ENCODE measurements at places on chromosomes 6 and 20. TPM values are rescaled to one million over a fixed set of nuclear protein-coding genes. Genes with fewer than 3 reads are reported as not detected.

TSBP1 gene
- total RNA-seq = not detected

COL9A3 gene
- total RNA-seq = 0.10 TPM

TOX2 gene
- total RNA-seq = 1.1 TPM

GMPR gene
- total RNA-seq = 0.38 TPM

TNXB gene
- total RNA-seq = 1.1 TPM

BPIFB1 gene
- not detected for total RNA-seq

TRERF1 gene
- total RNA-seq = 9.0 TPM

DEFB124 gene
- total RNA-seq = not detected

GSTA3 gene
- not detected for total RNA-seq

CCN5 gene
- total RNA-seq = not detected

SSTR4 gene
- total RNA-seq = not detected

ELOVL4 gene
- 1.3 TPM for total RNA-seq

GNAS-AS1 gene
- total RNA-seq = 0.96 TPM

LST1 gene
- 7.9 TPM for total RNA-seq

DNA sequence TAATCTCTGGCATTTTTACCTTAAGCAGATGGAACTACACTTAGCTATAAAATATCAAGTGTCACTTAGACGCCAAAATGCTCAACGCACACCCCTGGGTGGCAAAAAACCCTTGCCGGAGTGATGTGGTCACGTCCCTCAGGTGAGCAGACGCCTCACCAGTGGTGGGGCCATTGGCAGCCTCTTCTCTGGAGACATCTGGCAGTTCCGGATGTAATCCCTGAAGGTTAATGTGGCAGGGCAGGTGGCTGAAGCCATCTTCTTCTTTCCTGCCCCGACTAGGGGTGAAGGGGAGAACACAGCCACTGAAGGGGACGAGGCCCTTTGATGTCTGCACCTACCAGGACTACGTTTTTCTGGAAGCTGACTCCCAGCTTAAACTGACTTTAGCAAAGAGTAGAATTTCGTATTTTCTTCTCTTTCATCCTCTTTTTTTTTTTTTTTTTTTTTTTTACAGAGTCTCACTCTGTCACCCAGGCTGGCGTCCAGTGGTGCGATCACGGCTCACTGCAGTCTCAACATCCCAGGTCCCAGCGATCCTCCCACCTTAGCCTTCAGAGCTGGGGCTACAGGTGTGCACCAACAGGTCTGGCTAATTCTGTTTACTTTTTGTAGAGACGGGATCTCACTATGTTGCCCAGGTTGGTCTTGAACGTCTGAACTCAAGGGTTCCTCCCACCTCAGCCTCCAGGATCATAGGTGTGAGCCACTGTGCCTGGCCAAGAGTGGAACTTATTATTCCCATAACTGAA is 152.1 kb downstream of the TTLL2 start:
- no peak for DNase-seq

DNA sequence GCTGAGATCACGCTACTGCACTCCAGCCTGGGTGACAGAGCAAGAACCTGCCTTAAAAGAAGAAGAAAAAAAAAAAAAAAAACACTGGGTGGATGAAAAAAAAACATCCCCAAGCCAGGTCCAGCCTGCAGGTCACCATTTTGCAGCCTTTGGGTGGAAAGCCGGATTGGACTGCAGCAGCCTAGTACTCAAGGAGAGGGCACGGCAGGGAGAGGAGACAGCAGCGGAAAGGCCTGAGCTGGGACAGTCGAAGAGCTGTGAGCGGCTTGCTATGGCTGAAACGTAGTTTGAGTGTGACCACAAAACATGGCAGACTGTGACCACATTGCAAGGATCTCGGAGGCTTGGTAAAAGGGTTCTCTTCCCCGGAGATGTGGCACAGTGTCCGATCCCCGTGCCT is 173.0 kb downstream of the NFATC2 start:
- no peak for DNase-seq

DNA sequence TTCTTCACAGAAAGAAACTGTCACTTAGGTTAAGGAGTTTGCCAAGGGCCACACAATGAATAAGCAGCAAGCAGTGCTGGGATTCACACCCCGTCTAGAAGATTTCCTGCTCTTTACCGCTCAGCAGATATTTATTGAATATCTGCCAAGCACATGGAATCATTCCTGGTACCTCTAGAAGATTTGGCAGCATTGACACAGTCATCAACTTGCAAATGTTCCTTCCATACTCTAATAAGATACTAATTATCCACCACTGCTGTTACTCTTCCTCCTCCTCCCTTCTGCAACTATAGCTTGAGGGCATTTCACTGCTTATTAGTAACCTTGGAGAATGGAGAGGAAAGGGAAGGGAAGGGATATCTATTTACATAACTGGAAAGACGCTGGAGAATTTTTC is 13.0 kb downstream of the MOXD1 start:
- DNase-seq = no peak

GRCh38 chr6:80233262-80233661 is 126.8 kb downstream of the BCKDHB start:
- DNase-seq = no peak

DNA sequence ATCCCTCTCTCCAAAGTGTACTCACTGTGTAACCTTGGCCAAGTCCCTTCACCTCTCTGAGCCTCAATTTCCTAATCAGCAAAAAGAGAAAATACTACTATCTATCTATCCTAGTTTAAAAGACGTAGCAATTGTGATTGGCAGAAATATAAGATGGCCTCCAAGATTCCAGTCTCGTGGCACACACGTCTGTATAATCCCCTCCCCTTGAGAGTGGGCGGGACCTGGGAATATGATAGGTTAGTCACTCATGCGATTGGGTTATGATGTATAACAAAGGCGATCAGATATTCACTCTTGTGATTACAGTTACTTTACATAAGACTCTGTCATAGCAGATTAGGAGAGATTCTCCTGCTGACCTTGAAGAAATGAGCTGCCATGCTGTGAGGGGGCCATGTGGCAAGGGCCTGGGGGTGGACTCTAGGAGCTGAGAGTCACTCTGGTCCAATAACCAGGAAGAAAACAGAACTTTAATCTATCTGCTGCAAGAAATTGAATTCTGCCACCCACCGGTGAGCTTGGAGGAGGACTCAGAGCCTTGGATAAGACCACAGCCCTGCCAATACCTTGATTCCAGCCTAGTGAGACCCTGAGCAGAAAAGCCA is 6.0 kb downstream of the CPNE5 start:
- DNase-seq = no peak

GRCh38 chr20:2658414-2659354 is 5.3 kb downstream of the IDH3B start:
- DNase-seq = no peak

- DNase-seq = no peak
Observed at GRCh38 chr20:59428441-59429205, 128.2 kb downstream of the EDN3 start.

GRCh38 chr6:41375598-41376151 is 40.3 kb downstream of the NCR2 start:
- DNase-seq = no peak

DNA sequence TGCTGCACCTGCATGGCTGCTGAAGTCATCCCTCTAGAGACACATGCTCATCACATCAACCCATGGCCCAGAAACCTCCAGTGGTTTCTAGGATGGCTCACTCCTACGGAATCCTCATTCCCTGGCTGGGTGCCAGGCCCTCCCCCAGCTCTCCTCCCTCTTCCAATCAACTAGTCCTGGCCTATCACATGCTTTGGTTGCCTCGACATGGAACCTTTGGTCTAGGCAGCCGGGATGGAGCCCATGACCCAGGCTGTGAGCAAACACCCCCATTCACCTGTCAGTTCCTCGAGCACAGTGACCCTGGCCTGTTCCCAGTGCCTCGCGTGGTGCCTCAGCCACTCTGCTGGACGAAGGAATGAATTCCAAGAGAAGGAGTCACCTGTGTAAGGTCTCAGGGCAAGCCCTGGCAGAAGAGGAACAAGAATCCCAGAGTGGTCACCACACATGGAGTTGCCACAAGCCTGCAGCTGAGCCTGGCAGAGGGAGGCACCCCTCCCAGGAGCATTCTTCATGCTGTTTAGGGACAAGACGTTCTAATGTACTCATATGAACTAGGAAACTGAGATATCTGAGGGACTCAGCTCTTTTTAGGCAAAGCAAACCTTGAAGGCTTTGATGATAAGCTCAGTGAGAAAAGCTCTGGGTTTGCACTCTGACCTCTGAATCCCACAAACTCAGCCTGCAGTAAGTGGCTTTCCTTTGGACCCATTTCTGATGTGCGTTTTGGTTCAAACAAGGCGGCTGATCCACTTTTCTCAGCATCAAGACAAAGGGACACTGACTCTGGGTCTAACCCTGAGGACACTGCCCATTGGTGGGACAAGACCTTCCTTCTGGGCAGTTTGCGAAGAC is 40.2 kb downstream of the PPP1R3G start:
- no peak for DNase-seq

DNA sequence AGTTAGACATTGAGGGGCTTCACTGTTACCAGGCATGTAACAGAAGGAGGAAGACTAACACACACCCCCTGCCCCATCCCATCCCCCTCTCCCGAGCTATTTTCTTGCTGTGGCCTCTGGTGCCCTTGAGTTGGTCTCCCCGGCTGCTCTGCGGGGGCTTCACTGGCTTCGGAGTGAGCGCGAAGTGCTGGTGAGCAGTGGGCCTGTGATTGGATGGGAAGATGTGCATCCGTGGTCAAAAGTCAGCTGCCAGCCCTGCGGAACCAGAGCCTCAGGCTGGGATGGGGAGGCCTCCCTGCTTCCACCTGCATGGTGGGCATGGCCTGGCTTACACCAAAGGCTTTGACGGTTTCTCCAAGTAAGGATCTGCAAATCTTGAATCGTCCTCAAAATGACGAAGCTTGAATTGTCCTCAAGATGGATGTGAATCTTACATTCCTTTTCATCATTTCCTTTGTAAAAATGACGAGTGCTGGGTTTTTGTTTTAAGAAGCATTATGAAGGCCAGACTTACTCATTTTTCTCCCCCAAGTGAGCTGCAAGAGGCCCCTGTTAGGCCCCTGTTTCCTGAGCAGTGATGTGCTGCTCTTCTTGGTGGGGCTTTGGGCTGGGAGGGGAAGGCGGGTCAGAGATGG is 23.7 kb downstream of the SPATA2 start:
- DNase-seq = no peak

DNA sequence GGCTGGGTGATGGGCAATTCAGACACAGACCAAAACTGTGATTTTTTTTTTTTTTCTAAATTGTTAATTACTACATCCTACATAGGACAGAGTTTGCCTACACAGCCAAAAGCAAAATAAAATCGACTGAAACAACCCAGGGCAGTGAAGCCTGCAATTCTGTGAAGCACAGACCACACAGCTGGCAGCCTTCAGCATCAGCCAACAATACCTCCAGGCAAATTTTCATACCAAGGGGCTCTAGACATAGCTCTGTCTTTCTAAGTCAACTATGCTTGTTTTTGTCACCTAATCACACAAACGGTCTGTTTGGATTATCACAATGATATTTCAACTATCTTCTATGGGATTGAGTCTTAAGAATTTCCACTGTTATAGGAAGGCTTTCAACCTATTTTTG is 17.6 kb downstream of the RMND1 start:
- no peak for DNase-seq

- no peak for DNase-seq
Observed at GRCh38 chr20:51319522-51319921, 223.0 kb downstream of the NFATC2 start.

DNA sequence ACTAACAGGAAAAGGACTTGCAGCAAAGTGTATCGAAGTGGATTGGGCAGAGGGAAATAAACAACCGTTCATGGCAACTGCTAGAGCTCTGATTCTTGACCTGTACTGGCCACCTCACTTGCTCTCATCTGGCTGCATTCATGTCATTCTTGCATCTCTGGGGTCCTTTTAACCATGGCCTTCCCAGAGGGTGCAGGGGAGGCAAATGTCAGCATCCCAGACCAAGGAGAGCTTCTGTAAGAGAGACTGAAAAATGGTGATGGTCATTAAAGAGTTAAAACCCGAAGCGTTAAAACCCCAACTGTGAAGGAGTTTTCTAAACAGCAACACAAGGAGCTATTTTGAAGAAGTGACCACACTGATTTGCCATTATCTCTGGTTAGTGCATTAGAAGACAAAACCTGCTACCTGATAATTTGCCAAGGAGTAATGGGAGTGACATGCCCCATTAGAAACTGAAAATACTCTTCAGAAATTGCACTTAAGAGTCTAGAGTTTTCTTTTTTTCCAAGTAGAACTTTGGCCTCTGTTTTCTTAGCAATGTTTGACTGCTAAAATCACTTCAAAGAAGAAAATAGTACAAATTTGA is 62.4 kb downstream of the APCDD1L start:
- no peak for DNase-seq

- no peak for DNase-seq
Observed at GRCh38 chr20:53635221-53635620, 41.6 kb upstream of the ZNF217 start.

DNA sequence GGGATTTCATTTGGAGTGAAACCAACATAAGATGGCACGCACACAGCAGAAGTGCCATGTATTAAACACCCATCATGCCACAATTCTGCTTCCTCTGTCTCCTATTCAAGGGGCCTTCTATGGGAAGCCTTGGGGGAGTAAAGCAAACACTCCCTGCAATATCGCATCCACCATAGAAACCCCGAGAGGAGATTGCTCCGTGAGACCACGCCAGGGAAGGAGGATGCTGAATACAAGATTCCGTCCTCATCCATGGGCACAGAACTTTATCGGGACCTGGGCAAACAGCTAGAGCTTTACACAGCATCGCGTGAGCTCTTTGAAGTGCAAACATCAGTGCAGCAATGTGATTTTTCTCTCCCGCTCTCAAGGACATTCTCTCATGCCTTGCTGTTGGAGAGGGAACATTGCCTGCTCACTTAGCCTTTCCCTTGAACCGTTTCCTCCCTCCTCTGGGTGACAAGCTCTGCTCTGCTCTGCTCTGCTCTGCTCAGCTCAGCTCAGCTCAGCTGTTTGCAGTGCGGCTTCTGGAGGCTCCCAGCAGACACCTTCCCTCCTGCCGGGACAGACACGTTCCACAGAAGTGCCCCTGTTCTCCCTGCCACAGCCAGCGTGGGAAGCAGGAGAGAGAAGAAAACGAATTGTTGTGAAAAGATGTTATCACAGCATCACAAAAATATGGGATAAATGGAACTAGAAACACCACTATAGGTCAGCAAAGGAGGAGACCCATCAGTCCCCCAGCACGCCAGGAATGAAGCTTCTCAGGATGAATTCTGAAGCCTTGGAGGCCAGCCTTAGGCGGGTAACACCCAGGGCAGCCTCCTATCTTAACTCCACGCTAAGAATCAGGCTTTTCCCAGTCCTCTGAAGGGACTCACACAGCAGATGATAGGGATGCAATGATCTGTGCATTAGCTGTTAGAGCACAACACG is 48.2 kb downstream of the RNASET2 start:
- DNase-seq = no peak

GRCh38 chr6:136208783-136209182 is 41.3 kb downstream of the MTFR2 start:
- no peak for DNase-seq

- no peak for DNase-seq
Observed at GRCh38 chr6:43973357-43973756, 153.9 kb downstream of the MRPL14 start.

All from activated T-cell treated with anti-CD3 and anti-CD28 coated beads, Interleukin-2, amount 50 U/mL, for 4 hours (primary cell).